ENCODE measurements at places on chromosomes 4 and X.

DNA sequence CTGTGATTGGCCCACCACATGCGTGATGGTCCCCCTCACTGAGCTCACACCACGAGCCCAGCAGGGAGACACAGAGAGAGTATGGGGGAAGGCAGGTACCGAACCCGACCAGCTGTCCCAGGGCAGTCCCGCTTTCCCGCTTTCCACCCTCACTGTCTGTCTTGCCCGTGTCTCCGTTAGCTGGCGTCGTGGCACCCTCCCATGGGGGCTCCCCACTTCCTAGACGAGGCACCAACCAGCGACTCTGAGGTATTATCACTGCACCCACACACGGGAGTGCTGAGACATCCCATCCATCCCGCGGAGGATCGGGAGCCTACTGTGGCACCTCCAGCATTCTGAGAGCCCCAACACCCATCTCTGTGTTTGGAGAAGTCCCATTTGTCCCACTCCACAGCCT is 43.0 kb upstream of the NHSL2 start:
- no peaks in the 10 kb centered on the region for H3K4me1 ChIP-seq
- no peak for DNase-seq
- no peaks in the 10 kb centered on the region for H3K36me3 ChIP-seq
- no peak overlapping the region for H3K27ac ChIP-seq
- H3K27me3 ChIP-seq, result no peaks in the 10 kb centered on the region

GRCh38 chr4:87109121-87109520 is 111.3 kb downstream of the KLHL8 start:
- no peak for DNase-seq
- no peaks in the 10 kb centered on the region for H3K27me3 ChIP-seq
- H3K27ac ChIP-seq, result peak overlapping the region; percentile 72
- peaks cover 16% of the 10 kb centered on the region for H3K36me3 ChIP-seq
- no peak overlapping the region for H3K4me3 ChIP-seq
- H3K4me1 ChIP-seq, result peaks cover 27% of the 10 kb centered on the region

GRCh38 chr4:80202190-80202711 is 4.9 kb downstream of the PRDM8 start:
- no peaks in the 10 kb centered on the region for H3K36me3 ChIP-seq
- peak overlapping the region; percentile 79 for H3K27ac ChIP-seq
- H3K4me1 ChIP-seq, result peaks cover 29% of the 10 kb centered on the region
- H3K27me3 ChIP-seq, result peaks cover 46% of the 10 kb centered on the region
- peak; percentile 91 for DNase-seq
- peak overlapping the region; percentile 62 for H3K4me3 ChIP-seq

- no peak overlapping the region for H3K27ac ChIP-seq
- DNase-seq, result no peak
- H3K27me3 ChIP-seq, result no peaks in the 10 kb centered on the region
- no peaks in the 10 kb centered on the region for H3K36me3 ChIP-seq
- no peaks in the 10 kb centered on the region for H3K4me1 ChIP-seq
- H3K4me3 ChIP-seq, result no peak overlapping the region
Observed at GRCh38 chr4:20509315-20509714, 190.9 kb upstream of the PACRGL start.

DNA sequence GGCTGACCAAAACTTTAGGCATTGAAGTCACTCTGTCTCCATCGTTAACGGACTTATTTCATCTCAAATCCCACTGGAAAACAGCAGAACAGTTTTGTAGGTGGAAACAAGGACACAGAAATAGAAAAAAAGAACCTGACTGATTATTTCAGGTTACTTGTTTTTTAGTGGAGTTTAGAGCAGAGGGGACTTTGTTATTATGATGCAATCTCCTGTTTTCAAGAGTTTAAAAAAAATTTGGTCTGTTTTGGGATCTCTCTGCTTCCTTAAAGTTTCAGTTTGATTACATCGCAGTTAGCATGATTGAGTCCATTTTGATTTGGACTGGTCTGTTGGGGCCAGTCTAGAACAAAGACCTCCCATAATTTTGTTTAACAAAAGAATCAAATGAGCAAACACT is 13.6 kb downstream of the PROM1 start:
- no peak for DNase-seq
- no peak overlapping the region for H3K27ac ChIP-seq
- no peaks in the 10 kb centered on the region for H3K36me3 ChIP-seq
- no peaks in the 10 kb centered on the region for H3K27me3 ChIP-seq
- no peak overlapping the region for H3K4me3 ChIP-seq

- H3K36me3 ChIP-seq, result no peaks in the 10 kb centered on the region
- no peak overlapping the region for H3K27ac ChIP-seq
Observed at GRCh38 chr4:187469627-187470026, 525.9 kb upstream of the ZFP42 start.

DNA sequence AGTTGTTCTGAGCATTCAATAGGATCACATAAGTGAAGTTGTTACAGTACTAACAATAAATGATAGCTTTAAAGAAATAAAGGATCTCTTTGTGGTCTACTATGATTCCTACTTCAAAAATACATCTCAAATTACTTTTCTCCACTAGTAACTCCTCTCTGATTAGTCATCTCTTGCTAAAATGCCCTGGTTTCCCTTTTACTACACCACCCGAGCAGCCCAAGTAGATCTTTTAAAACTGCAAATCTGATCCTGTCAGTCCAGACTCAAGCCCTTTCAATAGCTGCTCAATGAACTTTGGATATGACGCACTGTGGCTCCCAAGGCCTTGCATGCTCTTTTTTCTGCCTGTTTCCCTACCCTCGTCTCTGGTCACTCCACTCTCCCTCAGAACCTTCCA is 97.5 kb downstream of the MAOA start:
- H3K27ac ChIP-seq, result no peak overlapping the region
- H3K4me1 ChIP-seq, result no peaks in the 10 kb centered on the region
- H3K36me3 ChIP-seq, result no peaks in the 10 kb centered on the region

GRCh38 chrX:31550158-31550557 is 478.3 kb upstream of the FTHL17 start:
- no peak overlapping the region for H3K4me3 ChIP-seq
- no peaks in the 10 kb centered on the region for H3K36me3 ChIP-seq
- no peaks in the 10 kb centered on the region for H3K27me3 ChIP-seq
- no peak overlapping the region for H3K27ac ChIP-seq

DNA sequence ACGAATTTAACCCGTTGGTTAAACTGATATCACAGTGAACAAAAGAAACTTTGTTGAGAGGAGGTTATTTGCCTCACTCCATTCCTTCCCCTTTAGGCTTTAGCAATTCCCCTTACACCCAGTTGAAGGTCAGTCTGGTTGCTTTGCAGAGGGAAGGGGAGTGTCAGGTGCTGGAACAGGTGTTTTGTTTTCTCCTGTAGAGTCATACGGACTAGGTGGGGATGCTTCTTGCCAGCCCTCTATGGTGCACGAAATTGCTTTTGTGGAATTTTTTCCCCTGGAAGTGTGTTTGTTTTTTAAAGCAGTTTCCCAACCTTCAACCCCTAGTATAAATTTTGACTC is 33.1 kb downstream of the DLG3 start:
- H3K36me3 ChIP-seq, result no peaks in the 10 kb centered on the region

GRCh38 chr4:60805500-60806313 is 394.4 kb upstream of the ADGRL3 start:
- no peaks in the 10 kb centered on the region for H3K36me3 ChIP-seq
- H3K4me3 ChIP-seq, result no peak overlapping the region
- H3K4me1 ChIP-seq, result no peaks in the 10 kb centered on the region
- no peak overlapping the region for H3K27ac ChIP-seq
- no peaks in the 10 kb centered on the region for H3K27me3 ChIP-seq

DNA sequence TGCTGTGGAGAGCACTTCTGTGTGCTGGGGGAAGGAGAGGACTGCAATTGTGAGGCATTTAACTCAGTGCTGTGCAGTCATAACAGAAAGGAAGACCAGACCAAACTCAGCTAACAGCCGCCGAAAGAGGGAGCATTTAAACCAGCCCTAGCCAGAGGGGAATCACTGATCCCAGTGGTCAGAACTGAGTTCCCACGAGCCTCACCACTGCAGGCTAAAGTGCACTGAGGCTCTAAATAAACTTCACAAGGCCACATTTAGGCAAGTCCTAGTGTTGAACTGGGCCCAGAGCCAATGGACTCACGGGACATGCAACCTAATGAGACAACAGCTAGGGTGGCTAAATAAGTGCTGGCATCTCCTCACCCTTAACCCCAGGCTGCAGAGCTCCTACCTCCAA is 20.4 kb downstream of the IQCM start:
- H3K27me3 ChIP-seq, result no peaks in the 10 kb centered on the region
- no peaks in the 10 kb centered on the region for H3K4me1 ChIP-seq
- H3K4me3 ChIP-seq, result no peak overlapping the region
- no peak for DNase-seq
- no peak overlapping the region for H3K27ac ChIP-seq

- H3K27ac ChIP-seq, result no peak overlapping the region
- no peak for DNase-seq
- H3K36me3 ChIP-seq, result no peaks in the 10 kb centered on the region
Observed at GRCh38 chr4:161680146-161680545, 483.7 kb downstream of the FSTL5 start.
